Activated T-helper 1 cell treated with anti-CD3 and anti-CD28 coated beads, Interleukin-12 subunit alpha, Interleukin-12 subunit beta, Interleukin-2, Interleukin-4 antibody, amounts not matched to agents 30 ng/mL and 10 ng/mL and 1 ng/mL, durations not matched to agents 14 hours and 24 hours and 36 hours (primary cell): ENCODE measurements at places on chromosomes 3 and 15. TPM values are rescaled to one million over a fixed set of nuclear protein-coding genes. Genes with fewer than 3 reads are reported as not detected.

The PLCB2 gene
- 88.5 and 89.0 TPM in 2 replicates for total RNA-seq

The IMPG2 gene
- total RNA-seq = 0.05 and 0.13 TPM in 2 replicates

GRCh38 chr3:127739347-127740135, 66.8 kb downstream of the ABTB1 start:
- no peak for DNase-seq

DNA sequence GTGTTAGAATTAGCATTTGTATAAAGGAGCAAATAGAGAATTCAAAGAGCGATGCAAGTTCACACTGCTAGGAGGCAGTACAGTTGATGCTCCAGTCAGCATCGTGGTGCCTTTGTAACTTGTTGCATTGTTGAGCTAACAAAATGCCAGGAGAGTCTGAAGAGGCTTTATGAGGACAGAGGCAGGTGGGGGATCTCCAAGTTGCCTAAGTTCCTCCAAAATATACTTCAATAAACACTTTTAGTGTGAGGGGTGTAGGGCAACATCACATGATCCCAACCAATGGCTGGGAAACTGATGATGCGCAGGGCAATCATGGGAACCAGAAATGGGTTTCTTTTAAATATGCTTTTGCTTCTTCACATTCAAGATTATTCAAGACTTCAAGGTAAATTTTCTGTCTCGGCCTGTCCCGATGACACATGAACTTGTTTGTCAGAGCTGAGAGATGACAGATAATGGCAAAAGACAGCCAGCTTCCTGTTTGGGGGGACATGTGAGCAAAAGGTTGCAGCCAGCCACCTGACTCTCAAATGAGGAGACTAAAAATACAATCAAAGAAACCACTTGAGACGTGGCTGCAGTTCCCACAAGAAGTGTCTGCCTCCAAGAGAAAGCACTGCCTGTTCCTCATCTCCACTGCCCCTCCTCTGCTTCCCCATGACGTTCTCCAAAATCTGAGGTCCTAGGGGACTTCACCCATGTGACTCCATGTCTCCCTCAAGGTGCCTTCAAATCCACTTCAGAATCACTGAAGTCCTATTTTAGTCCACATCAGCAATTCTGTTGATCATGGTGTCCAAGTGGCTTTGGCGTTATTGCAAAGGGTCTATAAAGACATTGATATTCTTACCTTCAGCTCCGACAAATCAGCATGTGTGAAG, 39.3 kb downstream of the KLHL6 start:
- peak; percentile 58 for DNase-seq

- DNase-seq = no peak
Measured at GRCh38 chr3:160279657-160280056, 54.4 kb downstream of the C3orf80 start.

- no peak for DNase-seq
Measured at GRCh38 chr3:192005989-192006388, 545.0 kb downstream of the PYDC2 start.

GRCh38 chr15:85164841-85165466, 183.3 kb downstream of the PDE8A start:
- no peak for DNase-seq

GRCh38 chr3:172061724-172062184, 22.4 kb downstream of the FNDC3B start:
- no peak for DNase-seq

- DNase-seq = no peak
Measured at GRCh38 chr15:77632534-77633133, at the start of gene LINGO1. TSS of gene LINGO1 (minus strand) at chr15:77632912. CDS start at chr15:77632315, 597 bp downstream.

GRCh38 chr15:77033417-77033728, 37.5 kb downstream of the TSPAN3 start:
- DNase-seq = no peak

DNA sequence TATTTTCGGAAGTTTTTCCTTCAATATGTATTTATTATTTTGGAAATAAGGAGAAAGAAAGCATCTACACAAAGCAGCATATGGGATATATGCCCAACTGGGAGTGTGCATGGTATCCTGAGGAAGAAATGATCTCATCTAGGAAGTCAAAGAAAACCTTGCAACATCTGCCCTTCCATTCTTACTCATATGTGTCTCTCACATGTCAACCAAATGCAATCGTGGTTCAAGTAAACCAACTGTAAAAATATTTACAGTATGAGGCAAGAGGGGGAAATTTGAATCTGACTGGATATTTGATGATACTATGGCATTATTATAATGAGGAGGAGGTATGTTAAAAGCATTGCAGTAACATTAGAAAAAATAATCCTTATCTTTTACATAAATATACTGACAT, 3.2 kb upstream of the SCG3 start:
- no peak for DNase-seq

DNA sequence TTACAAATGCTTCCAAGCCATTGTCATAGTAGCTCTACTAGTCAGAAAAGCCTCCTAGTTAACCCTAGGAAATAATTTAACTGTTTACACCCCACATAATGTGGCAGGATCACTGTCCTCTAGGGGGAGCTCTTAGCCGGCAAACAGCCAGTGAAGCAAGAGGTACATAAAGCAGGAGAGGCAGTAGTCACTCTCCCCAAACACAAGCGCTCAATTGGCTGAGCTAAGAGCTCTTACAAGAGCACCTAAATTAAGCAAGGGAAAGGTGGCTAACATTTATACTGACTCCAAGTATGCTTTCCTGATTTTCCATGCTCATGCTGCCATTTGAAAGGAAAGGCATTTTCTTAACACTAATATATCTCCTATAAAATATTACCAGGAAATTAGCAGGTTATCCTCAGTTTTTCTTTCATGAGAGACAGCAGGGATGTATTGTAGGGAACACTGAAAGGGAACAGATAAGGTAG, 37.6 kb downstream of the NCEH1 start:
- peak; percentile 52 for DNase-seq

- no peak for DNase-seq
Measured at GRCh38 chr3:26521261-26521660, 101.3 kb upstream of the LRRC3B start.
